ENCODE measurements at places on chromosomes 6 and 20.

- no peak for DNase-seq
Measured at GRCh38 chr6:83769413-83769812, 60.5 kb upstream of the SNAP91 start.

- no peak for DNase-seq
Measured at GRCh38 chr6:158150701-158151100, 17.4 kb downstream of the SERAC1 start.

- peak; percentile 74 for DNase-seq
Measured at GRCh38 chr6:139135578-139136545, 982 bp downstream of the HECA start.

DNA sequence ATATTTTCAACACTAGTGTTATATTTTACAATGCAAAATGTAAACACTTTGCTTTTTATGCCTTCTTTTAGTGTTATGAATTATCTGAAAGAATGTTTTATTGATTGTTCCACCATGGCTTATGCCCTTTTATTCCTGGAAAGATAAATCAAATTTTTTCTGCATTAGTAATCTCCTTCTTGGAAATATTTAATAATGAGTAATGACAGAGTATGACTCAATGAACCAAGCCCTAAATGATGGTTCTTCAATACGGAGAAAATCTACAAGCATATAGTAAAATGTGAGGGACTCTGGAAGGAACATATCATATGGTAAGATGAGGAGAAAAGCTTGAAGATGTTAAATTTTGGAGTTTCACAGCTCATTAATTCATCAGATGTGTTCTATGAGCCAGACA lies 929.6 kb downstream of the C6orf118 start:
- no peak for DNase-seq

- no peak for DNase-seq
Measured at GRCh38 chr6:169971081-169971861, 219.8 kb downstream of the ERMARD start.

GRCh38 chr6:123062670-123063069 lies 66.6 kb downstream of the CLVS2 start:
- DNase-seq: no peak

DNA sequence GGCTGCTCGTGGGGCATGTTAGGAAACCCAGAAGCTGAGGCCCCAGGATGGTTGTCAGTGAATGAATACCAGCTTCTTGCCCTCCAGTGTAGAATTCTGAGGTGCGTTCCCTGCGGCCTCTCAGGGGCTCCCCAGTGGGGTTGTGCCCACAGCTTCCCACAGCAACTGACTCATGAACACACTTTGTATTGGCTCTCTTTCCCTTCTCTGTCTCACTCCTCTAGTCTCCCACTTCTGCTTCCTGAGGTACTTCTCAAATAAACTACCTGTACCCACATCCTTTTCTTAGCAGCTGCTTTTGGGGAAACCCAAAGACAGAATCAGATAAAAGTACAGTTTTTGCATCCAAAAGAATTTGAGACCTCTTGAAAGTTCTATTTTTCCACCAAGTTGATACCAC lies 107.7 kb upstream of the JAG1 start:
- no peak for DNase-seq

GRCh38 chr6:88481519-88481918 lies 315.4 kb upstream of the CNR1 start:
- no peak for DNase-seq

DNA sequence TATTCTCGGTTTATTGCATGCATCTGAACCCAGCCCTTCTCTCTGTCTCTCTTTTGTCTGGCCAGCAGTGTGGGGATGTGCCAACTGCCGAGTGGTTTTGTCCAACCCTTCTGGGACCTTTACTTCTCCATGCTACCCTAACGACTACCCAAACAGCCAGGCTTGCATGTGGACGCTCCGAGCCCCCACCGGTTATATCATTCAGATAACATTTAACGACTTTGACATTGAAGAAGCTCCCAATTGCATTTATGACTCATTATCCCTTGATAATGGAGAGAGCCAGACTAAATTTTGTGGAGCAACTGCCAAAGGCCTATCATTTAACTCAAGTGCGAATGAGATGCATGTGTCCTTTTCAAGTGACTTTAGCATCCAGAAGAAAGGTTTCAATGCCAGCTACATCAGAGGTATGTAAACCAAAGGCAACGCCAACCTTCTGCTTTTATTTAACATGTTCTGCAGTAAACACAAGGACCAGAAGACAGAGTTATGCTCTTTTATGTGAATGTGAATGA lies 65.8 kb downstream of the ADGRG6 start:
- DNase-seq: no peak

DNA sequence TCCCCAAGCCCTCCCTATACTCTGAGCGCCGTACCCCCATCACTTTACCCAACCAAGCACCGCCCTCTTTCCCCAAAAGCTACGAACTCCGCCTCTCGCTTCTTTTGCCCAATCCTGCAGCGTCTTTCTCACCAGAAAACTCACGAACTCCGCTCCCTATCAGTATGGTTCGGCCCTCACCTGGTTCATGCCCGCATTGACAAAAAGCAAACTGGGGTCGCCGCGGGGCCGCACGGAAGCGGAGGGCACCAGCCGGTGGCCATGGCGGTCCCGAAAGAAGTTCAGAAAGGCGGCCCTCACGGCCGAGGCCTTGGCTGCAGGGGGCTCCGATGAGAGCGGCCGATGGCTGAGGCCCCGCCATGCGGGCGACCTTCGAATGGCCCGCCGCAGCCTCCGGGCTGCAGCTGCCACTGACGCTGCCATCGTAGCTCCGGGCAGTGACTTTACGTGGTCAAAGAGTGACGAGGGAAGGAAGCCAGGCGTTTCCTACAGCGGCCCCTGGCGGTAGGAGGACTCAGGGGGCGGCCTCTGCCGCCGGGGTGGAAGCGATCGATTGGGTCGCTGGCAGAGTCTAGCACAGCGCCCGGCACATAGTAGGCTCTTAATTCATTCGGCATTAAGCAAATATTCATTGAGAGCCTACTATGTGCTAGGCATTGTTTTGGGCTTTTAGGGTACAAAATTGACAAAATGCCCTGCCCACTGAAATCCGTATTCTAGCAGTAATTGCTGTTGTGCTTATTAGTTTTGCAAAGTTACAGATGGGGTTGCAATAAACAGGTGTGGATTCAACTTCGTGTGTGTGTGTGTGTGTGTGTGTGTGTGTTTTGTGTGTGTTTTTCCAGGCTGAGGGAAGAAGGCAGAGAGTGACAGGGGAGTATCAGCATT lies at the start of gene AARS2:
AARS2 (minus strand) TSS at position 447 of the 888 bp plus-strand sequence; CDS start at position 423, 24 bp downstream.
- DNase-seq: peak; percentile 95
